Activated CD8-positive, alpha-beta memory T cell treated with anti-CD3 and anti-CD28 coated beads for 1 hour (primary cell): ENCODE measurements at places on chromosomes 6 and 20.

GRCh38 chr20:50715694-50716093 lies 15.7 kb upstream of the PARD6B start:
- no peak for DNase-seq

DNA sequence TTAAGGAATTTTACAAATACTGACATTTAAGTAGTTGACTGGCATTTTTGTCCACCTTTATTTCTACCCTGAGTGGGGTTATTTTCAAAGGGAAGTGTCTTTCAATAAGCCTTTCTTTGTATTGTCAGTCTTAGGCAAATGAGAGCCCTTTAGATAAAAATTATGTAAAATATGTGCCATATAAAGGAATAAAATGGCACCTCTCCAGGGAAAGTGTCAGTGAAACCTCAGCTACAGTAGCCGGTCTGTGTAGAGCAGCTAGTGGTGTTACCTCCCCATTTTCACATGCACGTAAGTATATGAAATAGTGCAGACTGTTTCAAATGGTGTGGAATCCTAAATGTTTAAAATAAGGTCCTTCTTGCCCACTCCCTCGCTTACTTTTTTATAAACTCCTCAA lies 5.0 kb downstream of the FAM217B start:
- no peak for DNase-seq

DNA sequence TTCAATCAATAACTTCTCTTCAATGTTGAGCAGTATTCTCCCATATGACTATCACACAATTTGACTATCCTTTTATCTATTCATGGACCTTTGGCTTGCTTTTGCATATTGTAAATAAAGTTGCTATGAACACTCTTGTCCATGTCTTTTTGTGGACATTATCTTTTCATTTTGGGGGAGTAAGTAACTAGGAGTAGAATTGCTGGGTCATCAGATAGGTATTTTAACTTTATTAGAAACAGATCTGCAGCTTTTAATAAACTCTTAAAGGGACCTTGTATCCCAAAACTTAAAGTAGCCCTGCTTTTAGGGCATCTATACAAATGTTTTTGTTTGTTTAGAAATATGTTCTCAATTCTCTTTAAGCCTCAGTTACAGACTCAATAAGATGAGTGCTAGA lies 614.2 kb upstream of the CITED2 start:
- DNase-seq = no peak

DNA sequence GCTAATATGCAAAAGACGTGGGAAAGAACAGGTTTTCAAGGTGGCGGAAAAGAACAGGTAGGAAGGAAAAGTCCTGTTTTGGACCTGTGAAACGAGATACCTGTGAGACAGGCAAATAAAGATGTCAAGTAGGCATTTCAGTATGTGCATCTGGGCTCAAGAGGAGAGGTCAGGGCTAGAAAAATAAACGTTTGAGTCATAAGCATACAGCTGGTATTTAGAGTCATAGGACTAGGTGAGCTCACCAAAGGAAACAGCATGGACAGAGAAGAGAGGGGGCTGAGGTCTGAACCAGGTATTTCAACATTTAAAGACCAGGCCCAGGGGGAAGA lies 14.9 kb downstream of the MTFR2 start:
- no peak for DNase-seq

- no peak for DNase-seq
Observed at GRCh38 chr6:137202078-137202477, 17.1 kb downstream of the IFNGR1 start.

DNA sequence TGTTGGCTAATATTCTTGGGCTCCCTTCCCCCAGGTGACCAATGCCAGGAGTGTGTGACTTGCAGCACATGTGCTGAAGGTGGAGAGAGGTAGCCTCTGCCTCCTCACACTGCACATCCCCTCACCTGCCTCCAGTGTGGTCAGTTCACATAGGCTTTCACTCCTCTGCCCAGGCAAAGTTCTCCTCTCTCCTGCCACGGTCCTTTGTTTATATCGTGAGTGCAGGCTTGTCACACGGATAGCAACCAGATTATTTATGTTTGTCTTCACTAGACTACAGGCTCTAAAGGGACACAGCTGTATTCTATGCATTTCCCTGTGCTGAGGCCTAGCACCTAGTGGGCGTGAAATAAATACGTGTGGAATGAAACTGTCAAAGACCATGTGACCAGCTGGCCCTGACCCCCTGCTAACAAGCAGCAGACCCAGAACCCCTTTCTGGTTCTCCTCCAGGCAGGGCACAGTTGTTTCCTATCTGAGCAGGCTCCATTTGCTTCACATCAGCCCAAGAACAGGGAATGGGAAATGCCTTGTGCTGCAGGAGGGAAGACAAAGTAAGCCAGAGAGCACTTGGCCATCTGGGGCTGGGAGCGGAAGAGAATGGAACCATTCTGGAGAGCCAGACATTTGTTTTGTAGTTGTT lies 42.3 kb downstream of the UNC5CL start:
- no peak for DNase-seq

DNA sequence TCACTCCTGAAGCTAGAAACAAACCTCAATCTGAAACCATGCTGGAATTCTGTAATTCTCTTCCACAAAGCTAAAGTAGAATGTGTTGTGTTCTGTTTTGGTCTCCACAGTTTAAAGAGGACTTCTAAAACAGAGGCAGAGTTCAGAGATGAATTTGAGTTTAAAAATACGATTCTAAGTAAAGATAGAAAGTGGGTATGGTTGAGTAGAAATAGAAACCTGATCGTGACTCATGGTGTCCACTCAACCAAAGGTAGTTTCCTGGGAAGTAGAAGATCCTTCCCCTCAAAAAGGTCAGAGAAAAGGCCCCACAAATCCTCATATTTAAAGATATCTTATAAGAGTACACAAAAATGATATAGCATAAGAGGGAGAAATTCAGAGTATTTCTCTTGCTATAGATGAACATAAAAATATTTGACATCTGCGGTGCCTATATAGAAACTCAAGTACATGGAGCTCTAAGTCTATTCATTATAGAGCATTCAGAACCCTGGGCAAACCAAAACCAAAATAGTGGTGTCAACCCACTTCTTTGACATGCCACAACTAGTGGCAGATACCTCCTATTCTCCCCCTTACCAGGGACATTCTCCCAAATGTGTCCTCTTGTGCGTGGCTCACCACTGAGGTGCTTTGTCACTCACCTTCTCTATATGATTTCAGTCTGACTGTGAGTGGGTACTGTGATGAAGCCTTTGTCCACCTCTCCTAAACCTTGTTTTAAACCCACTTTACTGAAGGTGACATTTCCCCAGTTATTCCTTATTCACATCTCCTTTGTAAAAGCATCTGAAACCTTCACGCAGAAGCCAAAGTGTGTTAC lies 84.5 kb downstream of the PLCB1 start:
- DNase-seq = no peak

DNA sequence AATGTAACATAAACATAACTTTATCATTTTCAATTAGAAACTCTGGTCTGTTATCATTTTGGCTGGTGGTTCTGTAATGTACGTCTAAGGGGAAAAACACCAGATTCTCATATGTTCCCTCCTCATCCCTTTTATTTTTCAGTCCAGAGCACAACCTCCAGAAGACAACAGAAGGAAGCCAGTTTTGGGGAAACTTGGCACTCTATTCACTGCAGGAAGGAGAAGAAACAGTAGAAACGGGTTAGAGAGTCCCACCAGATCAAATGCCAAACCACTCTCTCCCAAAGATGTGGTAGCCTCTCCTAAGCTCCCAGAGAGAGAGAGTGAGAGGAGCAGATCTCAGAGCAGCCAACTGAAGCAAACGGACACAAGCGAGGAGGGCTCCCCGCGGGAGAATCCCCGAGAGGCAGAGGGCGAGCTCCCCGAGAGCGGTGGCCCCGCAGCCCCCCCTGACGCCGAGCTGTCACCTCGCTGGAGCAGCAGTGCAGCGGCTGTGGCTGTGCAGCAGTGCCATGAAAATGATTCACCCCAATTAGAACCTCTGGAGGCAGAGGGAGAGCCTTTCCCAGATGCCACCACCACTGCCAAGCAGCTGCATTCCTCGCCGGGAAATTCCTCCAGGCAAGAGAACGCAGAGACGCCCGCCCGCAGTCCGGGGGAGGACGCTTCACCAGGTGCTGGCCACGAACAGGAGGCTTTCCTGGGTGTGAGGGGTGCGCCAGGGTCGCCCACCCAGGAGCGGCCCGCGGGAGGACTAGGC lies 117.8 kb downstream of the RTN4IP1 start:
- DNase-seq = peak; percentile 29

- DNase-seq = no peak
Observed at GRCh38 chr20:20657092-20657491, 55.4 kb downstream of the RALGAPA2 start.

- DNase-seq = no peak
Observed at GRCh38 chr6:155108070-155108820, 113.1 kb downstream of the TIAM2 start.

DNA sequence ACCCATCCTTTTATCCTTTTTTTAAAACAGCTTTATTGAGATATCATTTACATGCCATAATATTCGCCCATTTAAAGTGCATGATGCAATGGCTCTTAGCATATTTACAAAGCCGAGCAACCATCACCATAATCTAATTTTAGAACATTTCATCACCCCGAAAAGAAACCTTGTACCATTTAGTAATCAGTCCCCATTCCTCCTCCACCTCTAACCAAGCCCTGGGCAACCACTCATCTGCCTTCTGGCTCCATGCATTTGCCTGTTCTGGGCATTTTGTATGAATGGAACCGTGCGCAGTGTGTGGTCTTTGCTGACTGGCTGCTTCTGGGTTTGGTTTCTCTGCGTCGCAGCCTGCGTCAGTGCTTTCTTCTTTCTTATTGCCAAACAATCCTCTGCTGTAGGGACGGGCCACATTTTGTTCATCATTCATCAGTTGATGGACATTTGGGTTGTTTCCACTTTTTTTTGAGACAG lies 10.2 kb upstream of the EEF1A2 start:
- no peak for DNase-seq

- DNase-seq = no peak
Observed at GRCh38 chr6:7590918-7591302, 912 bp downstream of the SNRNP48 start.

GRCh38 chr20:57742507-57743181 lies 32.8 kb upstream of the PMEPA1 start:
- DNase-seq = no peak
